SJCRH30 (cell line): ENCODE measurements at places on chromosomes 1 and 21. TPM values are rescaled to one million over a fixed set of nuclear protein-coding genes. Genes with fewer than 3 reads are reported as not detected.
A peak's percentile ranks its signal among the peaks of the same experiment; 100 is the strongest.

GRCh38 chr1:36517011-36517771 lies 34.5 kb upstream of the CSF3R start:
- DNase-seq = no peak

DNA sequence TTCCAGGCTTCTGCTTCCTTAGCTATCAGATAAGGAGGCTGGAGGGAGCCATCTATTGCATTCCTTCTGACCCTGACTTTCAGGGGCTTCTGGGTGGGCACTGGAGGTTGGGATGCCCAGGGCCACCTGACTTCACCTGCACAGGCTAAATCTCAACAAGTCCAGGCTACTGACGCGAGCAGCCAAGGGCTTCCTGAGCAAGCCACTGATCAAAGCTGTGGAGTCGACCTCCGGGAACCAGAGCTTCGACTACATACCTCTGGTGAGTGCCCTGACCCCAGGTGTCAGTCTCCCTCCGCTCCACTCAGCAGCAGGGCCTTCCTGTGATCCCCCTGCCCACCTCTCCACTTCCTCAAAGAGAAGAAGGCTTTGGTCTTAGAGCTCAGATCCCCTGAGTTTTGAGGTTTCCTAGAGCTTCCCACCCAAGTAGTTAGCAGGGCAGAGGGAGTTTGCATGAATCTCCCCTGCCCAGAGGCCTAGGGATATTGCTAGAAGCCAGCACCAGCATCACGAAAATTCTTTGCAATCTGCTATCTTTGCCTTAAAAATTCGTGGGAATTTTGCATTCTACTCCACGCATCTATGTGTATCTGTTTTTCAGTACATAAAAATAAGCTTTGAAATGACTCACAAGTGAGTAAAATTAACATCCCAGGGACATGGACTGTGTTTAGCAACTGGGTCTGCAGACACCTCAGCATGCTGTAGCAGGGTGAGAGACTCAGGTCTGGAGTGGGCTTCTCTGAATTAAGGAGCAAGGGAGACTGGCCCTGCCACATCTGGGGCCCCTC lies 61.4 kb downstream of the VWA5B1 start:
- DNase-seq = no peak

- DNase-seq = no peak
Observed at GRCh38 chr1:1599030-1599934, 653 bp downstream of the FNDC10 start.

GRCh38 chr1:226569879-226570547 lies 21.4 kb downstream of the STUM start:
- peak; percentile 60 for DNase-seq

- DNase-seq = no peak
Observed at GRCh38 chr1:226882631-226883409, 12.4 kb downstream of the PSEN2 start.

DNA sequence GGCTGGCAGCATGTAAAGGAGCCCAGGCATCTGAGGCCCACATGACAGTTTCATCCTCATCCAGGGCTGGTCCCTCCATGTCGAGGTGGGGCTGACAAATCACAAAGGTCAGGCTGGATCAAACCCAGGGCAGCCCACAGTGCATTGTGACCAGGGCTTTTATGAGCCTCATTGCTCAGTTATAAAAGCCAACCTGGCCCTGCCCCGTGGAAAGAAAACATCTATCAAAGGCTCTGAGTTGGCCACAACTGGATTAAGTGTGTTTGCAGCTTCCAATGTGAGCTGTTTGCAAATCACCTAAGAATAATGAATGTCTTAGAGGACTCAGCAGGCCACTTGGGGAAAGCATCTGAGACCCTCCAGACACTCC lies 45.4 kb downstream of the GRHL3 start:
- DNase-seq = peak; percentile 24

DNA sequence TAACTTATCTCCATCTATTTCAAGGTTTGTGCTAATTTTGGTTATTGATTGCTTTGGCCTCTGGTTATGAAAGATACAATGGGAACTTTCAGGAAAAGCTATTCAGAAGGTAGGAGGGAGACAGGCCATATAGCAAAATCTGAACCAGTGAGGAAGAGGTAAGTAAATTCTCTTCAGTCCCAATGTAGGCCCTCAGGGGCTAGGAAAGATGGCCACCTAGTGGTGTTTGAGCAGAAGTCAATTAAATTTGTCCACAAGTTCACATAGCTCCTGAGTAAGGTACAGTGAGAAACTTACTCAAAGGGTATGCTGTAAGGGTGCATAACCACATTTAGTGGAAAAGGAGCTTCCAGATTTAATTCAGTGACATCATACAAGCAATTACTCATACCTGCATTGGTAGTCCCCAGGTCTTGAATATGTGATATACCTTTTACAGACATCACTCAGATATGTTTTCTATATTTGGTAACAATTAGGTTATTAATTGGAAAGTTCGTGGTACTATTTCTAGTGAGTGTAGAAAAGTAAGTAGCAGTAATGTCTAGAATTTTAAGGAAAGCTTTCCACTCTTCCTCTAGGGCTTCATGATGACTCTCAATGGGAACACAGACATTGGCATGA lies 21.4 kb upstream of the FMO1 start:
- DNase-seq = peak; percentile 37

- DNase-seq = no peak
Observed at GRCh38 chr1:51070011-51070410, 32.0 kb upstream of the C1orf185 start.

DNA sequence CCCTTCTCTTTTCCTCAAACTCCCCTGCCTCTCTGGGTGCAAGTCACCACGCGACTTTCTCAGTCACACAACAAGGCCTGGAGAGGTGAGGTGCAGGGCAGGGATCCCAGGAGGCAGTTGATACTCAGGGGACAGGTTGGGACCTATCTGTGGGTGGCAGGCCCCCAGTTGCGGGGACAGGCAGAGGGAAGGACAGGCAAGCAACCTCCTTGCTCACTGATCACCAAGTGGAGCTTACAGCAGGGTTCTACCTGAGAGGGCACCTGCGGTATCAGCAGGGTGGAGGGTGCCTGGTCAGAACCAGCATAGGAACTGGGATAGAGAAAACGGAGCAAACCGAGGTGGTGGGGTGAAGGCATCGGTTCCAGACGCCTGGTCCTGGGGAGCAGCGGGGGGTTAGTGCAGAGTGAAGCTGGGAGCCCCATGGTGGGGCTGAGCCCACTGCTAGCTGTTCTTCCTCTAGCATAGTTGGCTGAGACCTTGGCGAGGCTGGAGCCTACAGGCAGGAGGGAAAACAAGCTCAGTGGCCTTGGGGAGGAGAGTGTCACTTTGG lies 24.4 kb upstream of the TENT5C start:
- DNase-seq = no peak

DNA sequence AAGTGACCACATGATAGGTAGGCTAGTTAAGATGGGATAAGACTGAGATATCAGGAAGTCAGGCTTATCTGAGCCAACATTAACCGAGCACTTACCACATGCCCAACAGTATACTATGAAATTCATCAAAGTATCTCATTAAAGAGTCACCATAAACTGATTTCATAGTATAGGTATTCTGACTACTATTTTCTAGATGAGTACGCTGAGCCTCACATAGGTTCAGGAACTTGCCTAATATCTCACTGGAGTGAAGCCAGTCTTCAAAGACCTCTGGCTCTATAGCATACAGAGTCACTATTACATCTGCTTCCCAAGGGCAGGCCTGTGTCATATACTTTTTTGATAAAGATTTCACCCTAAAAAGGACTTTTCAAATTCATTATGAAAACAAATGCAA lies 115.6 kb upstream of the NGF start:
- no peak for DNase-seq

DNA sequence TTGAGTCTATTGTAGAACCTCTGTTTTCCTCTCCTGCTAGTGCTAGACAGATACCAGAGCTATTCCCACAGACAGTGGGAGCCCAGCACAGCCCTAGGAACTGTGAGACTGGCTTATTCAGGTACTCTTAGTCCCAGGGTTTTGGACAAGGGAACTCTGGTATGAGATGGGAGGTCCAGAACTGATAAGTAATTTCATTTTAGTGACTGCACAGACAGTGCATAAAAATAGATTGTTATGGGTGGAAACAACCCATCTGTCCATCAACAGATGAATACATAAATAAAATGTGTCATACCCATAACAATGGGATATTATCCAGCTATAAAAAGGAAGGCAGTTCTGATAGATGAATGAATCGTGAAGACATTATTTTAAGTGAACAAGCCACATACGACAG lies 9.0 kb downstream of the EPS8L3 start:
- DNase-seq = no peak

DNA sequence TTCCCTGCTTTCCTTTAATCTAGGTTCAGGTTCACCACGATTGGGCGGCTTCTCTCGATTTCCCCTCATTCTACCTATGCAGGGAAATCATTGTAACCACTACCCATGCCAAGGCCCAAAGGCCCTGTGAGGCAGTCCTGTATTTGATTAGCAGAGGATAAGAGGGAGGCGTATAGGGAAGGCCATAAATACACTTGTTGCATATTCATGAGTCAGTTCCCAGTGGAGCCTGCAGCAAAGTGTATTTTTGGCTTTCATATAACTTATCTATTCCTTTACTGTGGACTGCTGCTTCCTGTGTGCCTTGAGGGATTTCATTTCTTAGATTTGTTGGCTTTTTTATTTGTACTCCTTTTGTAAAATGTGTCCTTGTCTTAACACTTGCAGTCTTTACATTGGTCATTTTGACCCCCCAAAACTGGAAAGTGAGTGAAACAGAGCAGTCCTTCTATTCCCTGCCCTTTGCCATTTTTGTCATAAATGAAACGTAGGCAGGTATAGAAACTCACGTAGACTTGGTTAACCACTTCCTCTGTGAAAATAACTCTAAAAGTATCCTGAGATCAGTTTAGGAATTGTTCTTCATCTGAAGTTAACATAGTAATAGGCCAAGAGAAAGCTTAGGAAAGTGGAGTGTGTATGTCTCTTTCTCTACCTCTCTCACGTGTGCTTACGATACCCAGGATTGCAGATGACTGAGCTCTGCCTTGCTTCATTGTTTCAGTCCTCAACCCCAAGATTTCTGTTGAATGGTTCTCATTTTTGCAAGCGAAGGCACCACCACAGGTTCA lies 19.6 kb upstream of the KCNQ4 start:
- no peak for DNase-seq

DNA sequence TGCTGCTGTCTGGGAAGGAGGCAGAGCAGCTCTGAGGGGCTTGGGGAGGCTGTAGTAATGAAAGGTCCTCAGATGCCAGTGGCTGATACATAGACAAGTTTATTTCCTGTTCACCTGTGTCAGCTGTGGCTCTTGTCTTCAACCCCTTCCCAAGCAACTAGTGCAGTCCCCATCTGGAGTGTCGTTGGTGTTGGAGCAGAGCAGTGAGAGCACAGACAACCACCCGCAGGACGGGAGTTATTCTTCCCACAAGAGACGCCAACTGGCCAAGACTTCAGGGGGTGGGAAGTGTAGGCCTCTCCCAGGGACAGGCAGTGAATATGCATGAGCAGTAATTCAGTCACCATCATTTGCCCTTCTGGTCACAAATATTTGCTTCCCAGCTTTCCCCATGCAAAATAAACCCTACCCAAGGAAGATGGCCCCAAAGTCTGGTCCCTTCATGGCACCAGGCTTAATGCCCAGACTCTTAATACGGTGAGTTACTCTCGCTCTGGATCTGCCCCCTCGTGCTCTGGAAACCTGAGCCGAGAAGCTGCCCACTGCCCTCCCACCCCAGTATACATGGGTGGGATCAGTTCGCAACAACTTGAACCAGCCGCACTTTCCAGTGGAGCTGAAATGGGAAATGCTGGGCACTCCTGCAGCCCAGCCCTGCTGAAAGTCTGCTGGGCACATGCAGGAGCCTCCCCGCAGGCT lies 153.5 kb upstream of the COL6A1 start:
- no peak for DNase-seq

DNA sequence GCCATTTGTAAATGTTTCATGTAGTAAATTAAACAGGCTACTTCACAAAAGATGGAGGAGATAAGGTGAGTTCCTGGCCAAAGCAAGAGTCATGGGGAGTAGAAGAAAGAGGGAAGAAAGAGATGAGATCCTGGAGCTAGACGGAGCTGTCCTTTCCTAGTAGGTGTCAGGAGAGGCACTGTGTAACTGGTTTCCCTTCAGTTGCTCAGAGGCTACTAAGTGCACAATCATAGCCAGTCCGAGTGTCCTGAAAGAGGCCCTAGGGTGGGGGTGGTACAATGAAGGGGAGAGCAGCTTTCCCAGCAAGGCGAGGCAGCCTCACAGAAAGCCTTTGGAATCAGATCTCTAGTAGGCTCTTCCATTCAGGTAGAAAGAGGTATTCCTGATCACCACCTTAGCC lies 390.9 kb downstream of the KCNH1 start:
- no peak for DNase-seq

DNA sequence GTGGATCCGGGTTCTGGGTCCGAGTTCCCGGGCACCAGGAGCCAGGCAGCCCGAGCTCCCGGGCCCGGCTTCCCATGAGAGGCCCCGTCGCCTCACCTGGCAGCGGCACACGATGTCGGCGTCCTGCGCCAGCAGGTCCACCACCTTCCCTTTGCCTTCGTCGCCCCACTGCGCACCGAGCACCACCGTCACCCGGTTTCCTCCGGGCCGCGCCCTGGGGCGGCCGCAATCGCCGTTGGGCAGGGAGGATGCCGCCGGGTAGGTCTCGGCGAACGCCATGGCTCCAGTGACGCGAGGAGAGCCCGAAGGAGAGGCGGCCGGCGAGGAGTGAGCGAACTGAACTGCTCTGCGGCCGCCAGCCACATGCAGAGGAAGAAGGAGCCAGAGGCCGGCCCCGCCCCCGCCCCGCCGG lies at the start of gene ADSS2:
ADSS2 (minus strand) TSS at position 371 of the 412 bp plus-strand sequence; CDS start at position 279, 92 bp downstream.
- no peak for DNase-seq

- DNase-seq = peak; percentile 79
Observed at GRCh38 chr1:219812491-219813203, 115.7 kb downstream of the SLC30A10 start.

GRCh38 chr1:25723250-25723880 lies 76.6 kb upstream of the SELENON start:
- DNase-seq = no peak

The KRTAP19-3 gene
- total RNA-seq = not detected in 2 replicates

The FOXD3 gene
- total RNA-seq = 0.18 and 0.55 TPM in 2 replicates

The RGS16 gene
- 96.7 and 101 TPM in 2 replicates for total RNA-seq

The GPR52 gene
- total RNA-seq = 0.76 and 2.0 TPM in 2 replicates

The COL24A1 gene
- 2.2 and 3.2 TPM in 2 replicates for total RNA-seq

The CFHR2 gene
- not detected in 2 replicates for total RNA-seq

The CACNA1E gene
- under 0.01 and 0.02 TPM in 2 replicates for total RNA-seq

The COL6A2 gene
- total RNA-seq = 1.1 TPM in 2 replicates
